ENCODE measurements at places on chromosomes 11 and 22.

- DNase-seq: no peak
These were observed 926.3 kb downstream of the OPCML start for GRCh38 chr11:132605825-132606570.

DNA sequence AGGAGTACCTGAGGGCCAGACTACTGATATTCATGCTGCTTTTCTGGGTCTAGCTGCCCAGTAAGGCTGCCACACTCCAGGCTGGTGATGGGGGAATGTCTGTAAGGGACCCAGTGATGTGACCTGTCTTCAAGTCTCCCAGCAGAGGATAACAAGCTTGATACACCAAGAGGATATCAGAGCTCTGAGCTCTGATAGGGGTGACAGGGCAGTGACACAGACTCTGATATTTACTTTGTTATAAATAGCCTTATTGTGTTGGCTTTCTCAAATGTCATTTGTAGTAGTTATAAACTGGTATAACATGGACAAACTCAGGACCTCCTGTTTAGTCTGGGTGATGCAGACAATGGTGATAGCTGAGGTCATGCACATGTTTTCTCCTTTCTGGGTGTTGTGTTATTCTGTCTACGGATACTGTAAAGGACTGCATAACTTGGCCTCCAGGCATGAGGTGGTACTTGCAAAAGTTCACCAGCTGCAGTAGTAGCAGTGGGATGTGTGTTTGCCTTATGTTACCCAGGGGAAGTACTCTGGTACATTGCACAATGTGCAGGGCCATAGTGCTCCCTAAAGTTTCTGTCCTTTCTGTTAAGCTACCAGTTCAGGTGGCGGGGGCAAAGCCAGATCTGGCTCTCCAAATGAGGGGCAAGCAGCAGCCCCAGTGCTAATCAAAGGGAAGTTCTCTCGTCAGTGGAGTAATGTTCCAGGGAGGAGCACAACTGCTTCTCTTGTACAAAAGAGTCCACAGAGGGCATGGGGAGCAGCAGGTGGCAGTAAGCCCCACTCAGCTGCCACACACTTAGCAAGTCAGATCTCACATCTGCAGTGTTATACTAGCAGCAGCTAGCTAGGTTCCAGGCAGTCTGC, 812.2 kb downstream of the JRKL start:
- DNase-seq: no peak

DNA sequence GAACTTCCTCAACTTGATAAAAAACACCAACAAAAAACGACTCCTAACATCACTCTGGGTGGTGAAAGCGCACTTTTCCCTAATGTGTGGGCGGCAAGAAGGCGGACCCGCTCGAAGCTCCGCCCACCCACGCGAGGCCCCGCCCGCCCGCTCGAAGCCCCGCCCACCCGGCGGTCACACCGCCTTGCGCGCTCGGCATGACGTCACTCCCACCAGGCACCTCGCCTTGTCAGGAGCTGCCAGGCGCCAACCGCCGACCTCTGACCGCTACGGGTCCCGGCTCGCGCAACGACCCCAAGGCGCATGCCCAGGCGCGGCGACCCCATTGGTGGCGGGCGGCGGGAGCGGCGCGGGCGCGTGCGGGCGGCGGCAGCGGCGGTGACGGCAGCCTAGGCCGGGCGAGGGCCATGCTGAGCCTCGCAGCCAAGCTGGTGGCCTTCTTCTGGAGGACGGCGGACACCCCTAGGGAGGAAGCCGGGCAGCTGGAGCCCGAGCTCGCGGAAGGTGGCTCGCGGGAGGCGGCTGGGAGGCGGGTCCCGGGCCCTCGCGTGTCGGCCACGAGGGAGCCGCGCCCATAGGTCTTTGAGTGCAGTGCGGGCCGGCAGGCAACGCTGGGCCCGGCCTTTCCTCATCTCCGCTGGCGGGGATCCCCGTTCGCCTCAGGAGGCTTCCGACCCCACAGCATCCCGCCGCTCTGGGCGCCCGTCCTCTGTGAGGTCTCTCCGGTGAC, at the start of gene MOV10L1:
Gene MOV10L1 (plus strand): TSS at position 325 of the 730 bp plus-strand sequence. CDS start 83 bp downstream, at position 408.
- DNase-seq: no peak

DNA sequence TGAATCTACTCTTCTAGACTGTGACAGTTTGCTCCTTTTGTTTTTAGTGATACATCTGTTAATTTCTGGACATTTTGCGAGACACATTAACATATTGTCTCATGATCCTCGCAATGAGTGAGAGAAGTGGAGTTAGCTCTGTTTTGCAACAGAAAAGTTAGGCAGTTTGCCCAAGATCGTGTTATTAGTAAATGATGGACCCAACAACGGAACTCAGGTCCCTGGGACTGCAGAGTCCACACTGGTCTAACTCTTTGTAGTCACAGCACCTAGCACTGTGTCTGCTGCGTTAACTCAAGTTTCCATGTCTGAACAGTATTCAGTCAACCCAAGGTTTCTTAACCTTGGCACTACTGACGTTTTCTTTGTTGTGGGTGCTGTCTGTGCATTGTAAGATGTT, 3.2 kb downstream of the DEPDC7 start:
- no peak for DNase-seq

DNA sequence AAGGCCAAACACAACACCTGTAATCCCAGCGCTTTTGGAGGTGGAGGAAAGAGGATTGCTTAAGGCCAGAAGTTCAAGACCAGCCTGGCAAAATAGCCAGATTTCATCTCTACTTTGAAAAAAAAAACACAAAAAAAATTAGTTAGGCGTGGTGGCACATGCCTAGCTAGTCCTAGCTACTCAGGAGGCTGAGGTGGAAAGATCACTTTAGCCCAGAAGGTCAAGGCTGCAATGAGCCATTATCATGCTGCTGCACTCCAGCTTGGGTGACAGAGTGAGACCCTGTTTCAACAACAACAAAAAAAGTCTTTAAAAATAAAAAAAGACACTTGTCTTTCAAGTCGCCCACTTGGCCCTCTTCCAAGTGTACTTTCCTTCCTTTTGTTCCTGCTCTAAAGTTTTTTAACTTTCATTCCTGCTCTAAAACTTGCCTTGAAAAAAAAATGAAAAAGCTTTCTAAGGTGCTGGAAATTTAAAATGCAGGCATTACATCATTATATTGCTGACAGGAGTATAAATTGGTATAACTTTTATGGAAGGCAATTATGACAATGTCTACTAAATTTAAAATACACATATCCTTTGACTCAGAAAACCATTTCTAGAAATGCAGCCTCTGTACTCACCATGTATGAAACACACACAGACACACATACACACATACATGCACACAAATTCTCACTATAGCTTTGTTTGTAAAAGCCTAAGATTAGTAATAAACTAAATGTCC, 12.7 kb downstream of the LIPT2 start:
- DNase-seq: no peak

- no peak for DNase-seq
These were observed 157.9 kb upstream of the C11orf87 start for GRCh38 chr11:109264128-109264527.

- no peak for DNase-seq
These were observed 17.0 kb downstream of the MMP10 start for GRCh38 chr11:102763440-102763839.
